ENCODE measurements at places on chromosomes 7 and 10.

DNA sequence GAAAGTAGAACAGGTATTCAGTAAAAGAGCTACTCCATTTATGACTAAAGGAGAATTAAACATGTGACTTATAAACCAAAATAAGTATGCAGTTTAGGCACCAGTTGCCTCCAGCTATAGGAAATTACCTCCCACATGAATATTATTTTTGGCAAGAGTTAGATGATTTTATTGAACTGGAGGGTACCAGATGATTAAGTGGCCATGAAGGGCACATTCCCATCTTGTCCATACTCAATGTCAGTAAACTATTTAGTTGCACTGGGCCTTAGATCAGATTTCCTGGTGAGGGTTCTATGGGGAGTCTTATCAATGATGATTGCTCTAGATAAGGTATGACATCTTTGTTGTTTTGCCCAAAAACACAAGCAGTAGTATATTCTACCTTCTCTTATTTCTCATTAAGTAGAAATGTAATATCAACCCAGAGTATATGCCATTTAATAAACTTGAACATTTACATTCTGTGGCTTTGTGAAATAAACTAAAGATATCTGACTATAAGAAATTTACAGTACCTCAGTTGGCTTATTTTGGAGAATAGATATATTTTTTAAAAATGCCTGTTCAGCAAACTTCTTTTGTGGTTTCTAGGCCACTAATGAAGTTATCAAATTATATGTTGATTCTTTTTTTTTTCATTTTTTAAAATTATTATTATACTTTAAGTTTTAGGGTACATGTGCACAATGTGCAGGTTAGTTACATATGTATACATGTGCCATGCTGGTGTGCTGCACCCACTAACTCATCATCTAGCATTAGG is 145.3 kb downstream of the SEMA3A start:
- no peak for DNase-seq

- DNase-seq = no peak
These were observed 86.9 kb upstream of the GATAD1 start for GRCh38 chr7:92360387-92360786.

DNA sequence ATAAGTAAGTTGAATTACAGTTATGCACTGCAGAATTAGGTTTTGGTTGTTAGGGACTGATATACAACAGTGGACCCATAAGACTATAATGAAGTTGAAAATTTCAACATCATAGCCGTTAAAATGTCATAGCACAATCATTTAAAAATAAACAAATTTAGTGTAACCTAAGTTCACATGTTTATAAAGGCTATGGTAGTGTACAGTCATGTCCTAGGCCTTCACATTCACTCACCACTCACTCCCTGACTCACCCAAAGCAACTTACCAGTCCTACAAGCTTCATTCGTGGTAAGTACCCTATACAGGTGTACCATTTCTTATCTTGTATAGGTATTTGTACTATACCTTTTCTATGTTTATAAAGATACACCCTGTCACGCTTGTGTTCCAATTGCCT is 113.7 kb downstream of the RAB11FIP2 start:
- DNase-seq = no peak

DNA sequence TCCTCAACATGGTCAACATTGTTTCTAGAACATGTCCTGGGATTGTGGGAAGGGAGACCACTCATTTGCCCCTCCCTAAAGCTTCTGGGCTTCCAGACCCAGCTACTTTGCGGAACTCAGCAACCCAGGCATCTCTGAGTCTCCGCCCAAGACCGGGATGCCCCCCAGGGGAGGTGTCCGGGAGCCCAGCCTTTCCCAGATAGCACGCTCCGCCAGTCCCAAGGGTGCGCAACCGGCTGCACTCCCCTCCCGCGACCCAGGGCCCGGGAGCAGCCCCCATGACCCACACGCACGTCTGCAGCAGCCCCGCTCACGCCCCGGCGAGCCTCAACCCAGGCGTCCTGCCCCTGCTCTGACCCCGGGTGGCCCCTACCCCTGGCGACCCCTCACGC is at the start of gene EPO:
EPO (plus strand) TSS at position 190 of the 392 bp plus-strand sequence. CDS start 513 bp downstream, outside the sequence.
- no peak for DNase-seq

DNA sequence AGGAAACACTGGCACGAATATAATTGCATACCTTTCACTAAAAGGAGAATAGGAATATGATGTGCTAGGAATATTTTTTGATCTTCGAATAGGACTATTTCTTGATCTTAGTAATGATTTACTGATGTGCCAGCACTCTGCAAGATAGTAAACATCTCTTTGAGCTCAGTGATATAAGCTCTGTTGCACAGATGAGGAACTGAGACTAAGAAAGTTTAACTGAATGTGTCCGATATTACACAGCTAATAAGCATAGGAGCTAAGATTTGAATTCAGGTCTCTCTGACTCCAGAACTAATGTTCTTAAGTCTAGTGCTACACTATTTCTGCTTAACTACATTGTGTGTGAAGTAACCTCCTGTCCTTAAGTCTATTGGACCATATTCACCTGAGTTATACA is 98.4 kb upstream of the PTPRZ1 start:
- DNase-seq = no peak

GRCh38 chr10:104472957-104473745 is 119.5 kb downstream of the CFAP58 start:
- DNase-seq = no peak

GRCh38 chr10:112250555-112250954 is 32.6 kb upstream of the TECTB start:
- no peak for DNase-seq

DNA sequence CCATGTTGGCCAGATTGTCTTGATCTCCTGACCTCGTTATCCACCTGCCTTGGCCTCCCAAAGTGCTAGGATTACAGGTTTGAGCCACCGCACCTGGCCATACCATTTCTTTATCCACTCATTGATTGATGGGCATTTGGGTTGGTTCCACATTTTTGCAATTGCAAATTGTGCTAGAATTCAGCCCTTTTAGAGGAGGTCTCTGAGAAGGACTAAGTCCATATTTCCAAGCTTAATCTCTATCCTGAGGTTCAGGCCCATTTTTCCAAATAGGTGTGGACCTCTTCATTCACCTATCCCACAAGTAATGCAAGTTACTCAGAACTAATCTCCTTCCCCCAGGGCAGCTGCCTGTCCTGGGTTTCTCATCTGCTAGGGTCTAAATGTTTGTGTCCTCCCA is 9.7 kb upstream of the OPTN start:
- no peak for DNase-seq

DNA sequence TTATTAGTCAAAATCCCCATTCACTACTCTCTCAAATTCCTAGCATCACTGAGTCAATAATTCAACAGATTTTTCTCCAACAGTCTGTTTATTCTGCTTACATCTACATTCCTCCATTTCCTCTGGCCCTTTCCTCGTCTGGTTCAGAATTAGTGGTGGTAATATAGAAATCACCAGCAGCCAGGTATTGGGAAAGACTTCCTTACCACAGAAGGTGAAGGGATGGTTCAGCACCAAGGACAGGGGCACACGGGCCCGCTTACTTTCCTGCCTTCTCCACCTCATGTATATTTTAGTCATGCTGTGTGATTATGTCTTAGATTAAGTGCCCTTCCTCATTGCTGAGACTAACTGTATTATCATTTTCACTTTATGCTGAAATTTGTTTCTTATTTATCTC is 70.4 kb upstream of the APBB1IP start:
- no peak for DNase-seq

- DNase-seq = peak; percentile 7
These were observed at the start of gene GPR85 for GRCh38 chr7:113086431-113086888. GPR85 (minus strand) TSS chr7:113086827; CDS start chr7:113084721, 2,106 bp downstream.

DNA sequence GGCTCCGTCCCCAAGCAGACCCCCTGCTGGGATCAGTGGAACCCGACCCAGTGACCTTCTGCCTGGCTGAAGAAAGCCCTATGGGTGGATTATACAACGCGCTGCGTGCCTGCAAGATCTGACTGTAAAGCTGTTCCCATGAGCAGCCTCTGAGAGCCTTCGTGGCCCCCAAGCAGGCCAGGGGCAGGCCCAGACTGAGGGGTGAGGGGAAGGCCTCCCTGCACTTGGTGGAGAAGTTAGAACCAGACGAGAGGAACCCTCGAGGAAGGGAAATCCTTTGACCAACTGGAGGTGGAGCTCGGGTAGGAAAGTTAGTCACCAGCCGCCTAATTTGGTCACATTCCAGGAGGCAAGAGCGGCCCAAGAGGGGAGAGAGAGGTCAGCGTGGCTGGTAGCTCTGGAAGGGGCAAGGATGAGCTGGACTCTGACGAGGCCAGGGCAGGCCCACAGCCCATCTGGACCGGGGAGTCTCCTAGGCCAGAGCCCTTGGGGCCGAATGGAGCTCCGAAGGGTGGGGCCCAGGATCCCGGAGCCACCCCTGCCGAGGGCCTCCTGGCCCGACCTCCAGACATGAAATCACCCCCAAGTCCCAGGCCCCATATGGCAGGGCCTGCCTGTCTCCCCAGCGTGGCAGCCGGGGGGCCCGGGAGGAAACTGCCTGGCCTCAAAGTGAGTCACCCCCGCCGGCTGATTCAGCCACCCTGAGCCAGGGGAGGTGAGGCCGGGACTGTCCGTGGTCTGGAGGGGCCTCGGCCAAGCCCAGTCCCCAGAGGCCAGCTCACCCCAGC is 23.3 kb upstream of the PDGFA start:
- no peak for DNase-seq

- DNase-seq = no peak
These were observed 18.5 kb downstream of the PIK3CG start for GRCh38 chr7:106883456-106884026.

- no peak for DNase-seq
These were observed 33.2 kb upstream of the DNAAF5 start for GRCh38 chr7:693280-693679.

DNA sequence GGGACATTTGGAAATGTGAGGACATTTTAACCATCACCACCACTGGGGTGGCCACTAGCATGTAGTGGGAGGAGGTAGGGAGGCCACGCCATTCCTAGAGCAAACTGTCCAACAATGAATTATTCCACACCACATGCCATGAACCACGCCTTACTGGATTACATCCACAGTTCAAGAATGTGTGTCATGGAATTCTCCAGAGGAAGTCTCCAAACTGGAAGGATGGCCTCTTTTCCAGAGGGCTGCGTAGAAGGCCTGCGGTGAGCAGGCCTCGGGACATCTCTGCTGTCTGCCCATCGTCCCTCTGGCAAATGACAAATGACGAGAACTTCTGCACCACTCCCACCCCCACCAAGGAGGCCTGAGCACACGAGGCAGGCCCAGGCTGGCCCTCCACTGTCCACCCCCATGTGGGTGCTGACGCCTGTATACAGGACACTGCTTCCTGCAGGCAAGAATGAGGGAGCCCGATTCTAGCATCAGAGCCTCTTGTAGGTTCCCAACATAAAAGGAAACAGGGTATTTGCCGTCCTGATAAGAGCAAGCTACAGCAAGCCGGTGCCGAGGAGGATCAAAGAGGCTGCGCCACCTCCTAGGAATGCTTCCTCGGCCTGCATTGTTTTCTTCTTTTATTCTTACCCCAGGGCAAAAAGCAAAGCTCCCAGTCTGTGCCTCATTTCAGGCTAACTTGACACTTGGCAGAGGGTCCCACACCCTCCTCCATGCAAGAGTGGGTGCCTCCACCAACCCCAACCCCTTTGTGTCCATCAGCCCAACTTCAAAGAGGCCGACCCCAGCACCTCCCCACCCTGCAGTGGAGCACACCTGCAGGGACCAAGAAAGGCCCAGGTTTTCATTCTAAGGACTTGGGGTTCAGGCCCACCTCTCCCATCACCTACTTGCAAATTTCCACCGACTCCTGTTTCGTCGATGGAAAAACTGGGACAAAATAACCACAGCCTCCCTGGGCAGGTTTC is 23.9 kb downstream of the TNS3 start:
- no peak for DNase-seq

GRCh38 chr10:16948361-16948760 is 131.1 kb upstream of the RSU1 start:
- peak; percentile 70 for DNase-seq

DNA sequence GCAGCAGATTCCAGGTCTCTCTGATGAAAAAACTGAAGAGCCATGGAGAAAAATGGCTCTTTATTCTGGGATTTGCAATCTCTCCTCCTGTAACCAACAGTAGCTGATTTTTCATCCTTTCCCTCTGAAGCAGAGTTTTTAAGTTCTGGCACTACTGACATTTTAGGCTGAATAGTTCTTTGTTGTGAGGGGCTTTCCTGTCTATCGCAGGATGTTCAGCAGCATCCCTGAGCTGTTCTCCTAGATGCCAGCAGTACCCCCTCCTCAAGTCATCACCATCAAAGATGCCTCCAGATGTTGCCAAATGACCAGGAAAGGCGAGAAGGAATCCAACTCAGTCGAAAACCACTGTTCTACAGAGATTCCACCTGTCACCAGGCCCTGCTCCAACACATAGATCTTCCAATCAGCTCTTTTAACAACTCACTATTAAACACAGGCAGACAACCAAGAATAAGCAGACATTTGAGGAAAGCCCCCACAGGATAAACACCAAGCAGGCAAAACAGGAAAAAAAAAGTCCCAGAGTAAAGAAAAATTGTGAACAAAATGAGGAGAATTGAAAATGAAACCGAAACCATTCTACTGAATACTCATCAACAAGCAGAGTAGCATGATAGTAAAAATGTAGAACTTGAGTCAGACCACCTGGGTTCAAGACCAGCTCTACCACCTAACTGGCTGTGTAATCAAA is 124.8 kb downstream of the MPP7 start:
- no peak for DNase-seq

GRCh38 chr10:47401874-47402640 is 18.0 kb upstream of the ZNF488 start:
- DNase-seq = no peak

DNA sequence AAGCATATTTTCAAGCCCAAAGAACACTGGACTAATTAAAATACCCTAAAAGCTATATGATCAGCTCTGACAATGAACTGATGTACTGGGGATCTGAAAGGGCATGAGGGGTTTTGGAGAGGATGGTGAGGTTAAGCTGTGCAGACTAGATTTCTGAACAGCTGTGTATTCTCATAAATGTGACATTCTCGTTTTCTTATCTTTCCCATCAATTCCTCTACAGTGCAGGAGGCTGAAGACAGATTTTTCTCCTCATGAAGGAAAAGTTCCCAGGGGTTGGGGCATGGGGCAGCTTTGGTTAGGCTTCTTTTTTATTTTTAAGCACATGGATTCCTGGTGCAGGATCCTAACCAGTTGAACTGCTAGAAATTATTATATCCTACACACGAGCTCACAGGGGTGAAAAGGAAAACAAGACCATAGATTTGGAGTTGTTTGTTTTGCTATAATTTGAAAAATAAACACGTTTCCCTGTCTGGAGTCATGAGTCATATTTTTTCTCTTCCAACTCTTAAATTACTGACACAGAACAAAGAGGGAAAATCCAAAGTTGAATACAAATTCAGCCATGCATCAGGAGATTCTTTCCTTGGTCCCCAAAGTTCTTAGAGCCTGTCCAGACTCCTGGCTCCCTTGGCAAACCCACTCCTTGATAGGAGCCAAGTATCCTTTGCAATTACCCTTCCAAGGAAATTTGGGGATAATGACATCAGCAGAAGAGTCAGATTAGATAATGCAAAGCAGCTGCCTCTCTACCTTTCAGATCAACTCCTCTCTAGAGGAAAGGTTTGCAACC is 147.7 kb upstream of the NPVF start:
- DNase-seq = no peak

- no peak for DNase-seq
These were observed 762.7 kb upstream of the PHF14 start for GRCh38 chr7:10211016-10211415.
